ENCODE measurements at places on chromosomes 1 and 21.

DNA sequence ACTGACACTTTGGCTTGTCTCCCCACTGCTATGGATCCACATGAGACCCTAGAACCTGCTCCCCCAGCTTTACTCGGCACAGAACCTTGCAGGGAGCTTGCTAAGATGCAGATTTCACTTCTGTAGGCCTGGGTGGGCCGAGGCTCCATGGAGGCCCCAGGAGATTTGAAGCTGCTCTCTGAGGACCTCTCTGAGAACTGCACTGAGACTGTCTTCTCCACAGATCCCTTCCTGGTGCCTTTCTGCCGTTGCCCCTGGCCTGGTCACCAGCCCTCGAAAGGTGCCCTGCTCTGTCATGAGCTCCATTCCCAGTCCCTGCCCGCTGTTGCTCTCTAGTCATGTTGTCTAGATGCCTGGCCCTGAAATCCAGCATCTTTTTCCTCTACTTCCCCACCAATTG, 588.4 kb downstream of the AJAP1 start:
- no peak for DNase-seq

DNA sequence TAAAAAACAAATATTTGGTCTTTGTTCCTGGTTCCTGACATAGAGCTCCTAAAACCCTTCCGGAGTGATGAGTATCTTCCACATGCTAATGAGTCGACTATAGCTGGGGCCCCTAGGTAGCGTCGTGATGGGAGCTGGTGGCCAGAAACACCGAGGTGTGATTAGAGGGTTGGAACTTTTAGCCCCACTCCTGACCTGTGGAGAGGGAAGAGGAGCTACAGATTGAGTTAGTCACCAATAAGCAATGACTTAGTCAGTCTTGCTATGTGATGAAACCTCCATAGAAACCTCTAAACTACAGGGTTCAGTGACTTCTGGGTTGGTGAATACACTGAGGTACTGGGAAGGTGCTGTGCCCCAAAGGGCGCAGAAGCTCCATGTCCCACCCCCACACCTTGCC, 30.1 kb upstream of the PLD5 start:
- DNase-seq, result peak; percentile 16

- DNase-seq, result no peak
Observed at GRCh38 chr21:42143111-42143510, 72.0 kb downstream of the UMODL1 start.

- peak; percentile 38 for DNase-seq
Observed at GRCh38 chr21:26449161-26449560, 123.9 kb downstream of the CYYR1 start.

DNA sequence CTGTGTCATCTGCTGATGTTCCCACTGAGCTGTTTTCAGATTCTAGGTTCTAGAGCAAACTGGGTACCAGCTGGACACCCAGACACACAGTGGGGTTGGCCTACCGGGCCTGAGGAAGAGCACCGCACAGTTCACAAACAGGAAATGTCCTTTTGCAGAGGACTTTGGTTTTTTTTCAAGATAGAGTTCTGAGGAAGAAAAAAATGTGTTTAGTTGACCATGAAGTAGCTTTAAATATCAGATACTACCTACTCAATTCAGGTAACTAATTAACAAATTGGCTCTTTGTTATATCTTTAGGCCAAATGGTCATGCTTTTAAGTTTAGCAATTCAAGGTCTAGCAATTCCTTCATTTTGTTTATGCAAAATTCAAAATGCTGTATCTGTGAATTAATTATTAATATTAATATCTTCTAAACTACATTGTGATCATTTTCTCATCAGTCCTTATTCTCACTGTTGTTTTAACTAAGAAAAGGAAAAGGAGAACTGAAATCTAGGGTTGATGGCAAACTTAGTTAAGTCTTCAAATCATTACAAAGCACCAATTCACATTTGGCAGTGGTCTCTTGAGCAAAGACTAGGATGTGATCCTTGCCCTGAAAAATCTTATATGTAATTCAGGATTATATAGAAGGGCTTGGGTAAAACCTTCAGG, 17.2 kb upstream of the NCF2 start:
- no peak for DNase-seq

DNA sequence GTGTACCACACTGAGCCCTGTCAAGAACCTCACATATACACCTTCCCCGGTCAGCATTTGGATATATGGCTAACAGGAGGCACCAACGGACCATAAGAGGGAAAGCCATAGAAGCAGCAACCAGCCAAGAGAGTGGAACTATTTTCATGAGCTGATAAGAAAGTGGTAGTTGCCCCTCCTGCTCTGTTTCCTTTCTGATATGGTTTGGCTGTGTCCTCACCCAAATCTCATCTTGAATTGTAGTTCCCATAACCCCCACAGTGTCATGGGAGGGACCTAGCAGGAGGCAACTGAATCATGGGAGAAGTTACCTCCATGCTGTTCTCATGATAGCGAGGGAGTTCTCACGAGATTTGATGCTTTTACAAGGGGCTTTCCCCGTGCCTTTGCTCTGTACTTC, 366.1 kb upstream of the DAB1 start:
- no peak for DNase-seq

- DNase-seq, result peak; percentile 38
Observed at GRCh38 chr1:76494807-76495206, 372.5 kb upstream of the ST6GALNAC5 start.
